COR-L47 (cell line): ENCODE measurements at places on chromosomes 5 and 9.

GRCh38 chr9:68871236-68871635 lies 142.7 kb downstream of the PRKACG start:
- no peak for DNase-seq

DNA sequence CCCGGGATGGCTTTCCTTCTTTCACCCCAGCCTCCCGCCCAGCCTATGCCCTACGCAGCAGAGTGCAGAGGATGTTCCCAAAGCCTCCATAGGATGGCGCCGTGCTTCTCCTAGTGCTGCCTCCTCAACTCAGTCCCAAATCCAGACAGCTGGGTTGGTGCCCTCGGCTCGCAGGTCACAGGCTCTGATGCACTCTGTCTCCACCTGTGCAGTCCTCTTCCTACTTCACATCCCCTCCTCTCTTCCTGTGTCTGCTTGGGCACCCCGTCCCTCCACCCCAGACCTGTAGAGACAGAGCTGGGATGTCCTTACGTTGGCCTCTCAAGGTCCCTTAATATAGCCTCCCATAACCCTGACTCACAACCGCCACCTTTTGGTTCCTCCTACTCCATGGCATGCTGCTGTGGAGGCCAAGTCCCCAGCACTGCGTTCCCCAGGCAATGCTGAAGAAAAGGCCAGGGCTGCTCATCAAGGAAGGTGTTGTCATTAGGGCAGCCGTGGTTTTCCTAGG lies 314.4 kb downstream of the GADD45G start:
- DNase-seq = no peak

- DNase-seq = no peak
These were observed 144.3 kb downstream of the ST8SIA4 start for GRCh38 chr5:100758780-100759179.

DNA sequence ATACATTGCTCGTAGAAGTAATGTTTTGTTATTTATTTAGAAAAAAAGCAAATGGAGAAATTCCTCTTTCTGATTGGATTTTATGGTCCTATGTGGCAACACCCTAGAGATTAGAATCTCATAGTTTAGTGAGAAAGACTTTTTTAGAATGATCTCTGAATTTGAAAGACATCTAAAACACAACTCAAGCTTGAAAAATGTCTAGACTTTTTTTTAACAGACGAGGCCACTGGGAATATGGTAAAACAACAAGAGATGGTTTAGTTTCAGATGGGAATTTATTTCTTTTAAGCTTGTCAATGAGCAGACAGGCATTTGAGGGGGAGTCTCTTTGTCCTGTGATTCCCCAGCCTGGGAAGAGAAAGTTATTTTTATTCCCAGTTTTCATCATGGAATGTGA lies 122.1 kb downstream of the NTRK2 start:
- DNase-seq = no peak

DNA sequence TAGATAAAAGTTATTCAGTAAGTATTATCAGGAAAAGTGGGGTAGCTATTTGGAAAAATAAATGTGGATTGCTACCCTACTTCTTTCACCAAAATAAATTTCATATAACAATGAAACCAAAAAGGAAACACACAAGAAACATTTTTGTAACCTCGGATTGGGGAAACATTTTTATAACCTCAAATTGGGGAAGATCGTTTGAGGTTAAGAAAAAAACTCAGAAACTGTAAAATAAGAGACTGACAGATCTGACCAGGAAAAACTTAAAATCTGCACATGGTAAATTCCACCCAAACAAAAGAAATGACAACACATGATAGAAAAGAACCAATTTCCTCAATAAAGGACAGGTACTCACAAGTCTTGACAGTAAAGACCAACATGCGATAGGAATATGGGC lies 13.5 kb downstream of the EFCAB9 start:
- no peak for DNase-seq

DNA sequence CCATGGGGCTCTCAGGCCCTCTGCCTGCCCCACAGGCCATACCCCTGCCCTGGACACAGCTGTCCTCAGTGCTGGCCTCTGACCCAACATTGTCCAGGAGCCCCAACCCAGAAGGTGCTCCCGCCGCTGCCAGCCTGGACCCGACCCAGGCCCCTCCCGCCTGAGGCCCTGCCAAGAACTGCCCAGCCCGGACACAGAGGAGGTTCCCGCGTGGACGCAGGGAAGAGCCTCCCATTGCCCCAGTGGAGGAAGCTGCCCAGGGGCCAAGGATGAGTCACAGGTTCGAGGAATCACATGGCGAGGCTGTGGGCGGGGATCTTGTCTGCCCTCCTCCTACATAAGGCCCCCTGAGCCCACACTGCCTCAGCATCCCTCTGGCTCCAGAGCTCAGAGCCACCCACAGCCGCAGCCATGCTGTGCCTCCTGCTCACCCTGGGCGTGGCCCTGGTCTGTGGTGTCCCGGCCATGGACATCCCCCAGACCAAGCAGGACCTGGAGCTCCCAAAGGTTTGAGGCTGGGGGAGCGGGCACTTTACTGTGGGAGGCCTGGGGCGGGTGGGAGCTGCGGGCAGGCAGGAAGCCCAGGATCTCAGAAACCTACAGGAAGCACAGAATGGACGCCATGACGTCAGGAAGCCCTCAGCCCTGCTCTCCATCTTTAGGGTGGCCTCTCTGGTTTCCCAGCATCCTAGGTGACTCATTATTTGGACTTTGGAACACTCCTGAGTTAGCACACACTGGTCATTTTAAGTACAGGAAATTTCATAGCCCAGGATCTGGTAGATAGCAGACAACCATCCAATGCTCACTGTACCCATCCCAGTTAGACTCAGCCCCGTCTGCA lies at the start of gene PAEP:
Gene PAEP (plus strand): TSS at position 366 of the 844 bp plus-strand sequence.
- DNase-seq = no peak

- no peak for DNase-seq
These were observed 6.6 kb upstream of the N4BP3 start for GRCh38 chr5:178106556-178107239.

- no peak for DNase-seq
These were observed 112.0 kb downstream of the ADAMTS16 start for GRCh38 chr5:5252106-5252505.

- no peak for DNase-seq
These were observed 104.7 kb upstream of the IER5L start for GRCh38 chr9:129282731-129283211.

GRCh38 chr9:88326936-88327335 lies 61.3 kb upstream of the SPIN1 start:
- DNase-seq = no peak

DNA sequence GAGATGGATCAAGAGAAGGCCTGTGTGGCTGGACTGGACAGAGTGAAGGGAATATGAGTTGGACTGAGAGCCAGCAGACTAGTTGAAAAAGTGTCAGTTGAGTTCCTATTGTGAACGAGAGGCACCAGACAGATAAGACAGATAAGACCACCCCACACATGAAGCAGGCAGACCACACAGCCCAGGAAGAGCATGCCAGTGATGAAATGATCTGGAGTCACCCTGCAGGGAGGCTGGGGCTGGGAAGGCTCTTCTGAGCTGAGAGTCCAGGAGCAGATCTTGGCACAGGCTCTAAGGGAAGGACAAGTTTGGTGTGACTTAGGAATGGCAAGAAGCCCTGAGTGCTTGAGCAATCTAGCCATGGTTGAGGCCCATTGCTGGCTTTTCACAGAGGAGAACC lies 10.6 kb upstream of the SLC25A48 start:
- no peak for DNase-seq

- no peak for DNase-seq
These were observed 115.1 kb upstream of the MTAP start for GRCh38 chr9:21687351-21687750.

- DNase-seq = peak; percentile 46
These were observed 839.9 kb downstream of the MAT2B start for GRCh38 chr5:164345173-164345849.

DNA sequence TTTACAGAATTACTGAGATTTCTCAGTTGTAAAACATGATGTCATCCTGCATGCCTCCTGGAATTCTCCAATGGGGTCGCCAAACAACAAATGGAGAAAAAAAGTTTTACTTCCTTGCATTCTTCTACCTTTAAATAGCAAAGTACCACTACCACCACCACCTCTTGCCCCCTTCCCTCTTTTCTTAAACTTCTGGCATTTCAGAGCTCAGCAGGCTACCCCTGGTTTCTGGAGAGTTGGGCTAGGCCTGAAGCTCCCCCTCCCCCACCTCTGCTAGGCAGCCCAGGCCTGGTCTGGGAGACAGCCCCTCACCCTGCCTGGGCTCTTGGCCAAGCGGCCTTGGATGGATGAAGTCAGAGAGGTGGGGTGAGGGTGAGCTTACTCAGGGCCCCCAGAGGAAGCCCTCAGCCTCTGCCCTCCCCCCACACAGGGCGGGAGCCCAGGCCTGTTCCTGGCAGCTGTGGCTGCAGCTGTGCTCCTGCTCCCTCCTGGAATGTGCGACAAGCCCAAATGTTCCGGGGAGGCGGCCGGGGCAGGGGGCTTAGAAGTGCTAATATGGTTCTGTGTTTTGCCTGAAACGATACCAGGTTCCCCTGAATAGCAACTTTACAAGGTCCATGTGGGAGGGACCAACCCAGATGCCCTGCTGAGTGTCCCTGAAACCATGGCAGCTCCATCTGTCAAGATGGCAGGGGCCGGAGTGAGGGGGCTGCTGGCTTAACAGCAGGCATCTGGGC lies 6.0 kb upstream of the CCIN start:
- no peak for DNase-seq
